ENCODE measurements at places on chromosomes 12 and 14. TPM values are rescaled to one million over a fixed set of nuclear protein-coding genes. Genes with fewer than 3 reads are reported as not detected.

The LRP1-AS gene
- total RNA-seq, result not detected

The NUAK1 gene
- 31.4 TPM for total RNA-seq

The ATL1 gene
- 4.0 TPM for total RNA-seq

The MGAT4C gene
- 0.07 TPM for total RNA-seq

The SLC6A12 gene
- total RNA-seq, result not detected

The B3GNT4 gene
- total RNA-seq, result 0.59 TPM

The PMCH gene
- total RNA-seq, result 0.30 TPM

The KRT79 gene
- not detected for total RNA-seq

The DPF3 gene
- 9.3 TPM for total RNA-seq

The RAD51B gene
- 14.7 TPM for total RNA-seq

The GDF11 gene
- 15.3 TPM for total RNA-seq

The CMTM5 gene
- total RNA-seq, result 0.65 TPM

The TCL1B gene
- total RNA-seq, result not detected

The SLC7A7 gene
- total RNA-seq, result 3.4 TPM

The TAS2R31 gene
- total RNA-seq, result 3.7 TPM

The KRT7 gene
- 15.0 TPM for total RNA-seq

The GLT1D1 gene
- total RNA-seq, result not detected

The GARIN6 gene
- not detected for total RNA-seq

The TAS2R8 gene
- not detected for total RNA-seq

The SLC39A2 gene
- not detected for total RNA-seq

The LRRC9 gene
- total RNA-seq, result not detected
